Anterior cingulate cortex (tissue), 58 donors: ENCODE measurements at places on chromosomes 1 and 21.

GRCh38 chr1:4224684-4225467 lies 324.8 kb upstream of the C1orf174 start:
- no peak for DNase-seq

DNA sequence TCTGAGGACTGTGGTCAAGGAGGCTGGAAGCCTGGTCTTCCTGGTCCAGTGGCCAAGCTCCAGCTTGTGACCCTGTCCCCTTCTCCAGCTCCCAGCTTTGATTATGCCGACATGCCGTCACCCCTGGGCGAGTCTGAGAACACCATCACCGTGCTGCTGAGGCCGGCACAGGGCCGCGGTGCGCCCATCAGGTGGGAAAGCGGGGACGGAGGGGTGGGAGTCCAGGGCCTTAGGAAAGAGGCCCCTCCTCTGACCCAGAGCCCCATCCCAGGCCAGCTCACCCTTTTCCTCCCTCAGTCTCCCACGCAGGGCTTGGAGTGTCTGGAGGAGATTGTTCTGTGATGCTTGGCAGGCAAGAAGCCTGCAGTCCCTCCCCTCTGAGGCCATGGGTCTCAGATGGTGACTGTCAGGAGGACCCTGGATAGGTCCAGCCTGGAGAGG lies 43.6 kb downstream of the PTPRU start:
- no peak for DNase-seq

- no peak for DNase-seq
Measured at GRCh38 chr21:27493542-27493941, 526.7 kb upstream of the ADAMTS5 start.

DNA sequence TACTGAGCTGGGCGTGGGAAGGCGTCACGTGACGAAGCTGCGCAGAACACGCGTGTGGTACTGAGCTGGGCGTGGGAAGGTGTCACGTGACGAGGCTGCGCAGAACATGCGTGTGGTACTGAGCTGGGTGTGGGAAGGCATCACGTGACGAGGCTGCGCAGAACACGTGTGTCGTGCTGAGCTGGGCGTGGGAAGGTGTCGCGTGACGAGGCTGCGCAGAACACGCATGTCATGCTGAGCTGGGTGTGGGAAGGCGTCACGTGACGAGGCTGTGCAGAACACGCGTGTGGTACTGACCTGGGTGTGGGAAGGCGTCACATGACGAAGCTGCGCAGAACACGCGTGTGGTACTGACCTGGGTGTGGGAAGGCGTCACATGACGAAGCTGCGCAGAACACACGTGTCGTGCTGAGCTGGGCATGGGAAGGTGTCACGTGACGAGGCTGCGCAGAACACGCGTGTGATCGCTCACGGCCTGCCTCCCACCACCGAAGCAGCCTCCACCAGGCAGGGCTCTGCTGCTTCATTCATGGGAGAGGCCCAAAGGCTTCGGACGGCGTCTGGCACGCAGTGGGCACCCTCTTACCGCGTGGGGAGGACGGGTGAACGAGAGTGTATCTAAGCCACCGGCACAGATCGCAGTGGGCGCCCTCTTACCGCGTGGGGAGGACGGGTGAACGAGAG lies 24.0 kb downstream of the CFAP74 start:
- no peak for DNase-seq

DNA sequence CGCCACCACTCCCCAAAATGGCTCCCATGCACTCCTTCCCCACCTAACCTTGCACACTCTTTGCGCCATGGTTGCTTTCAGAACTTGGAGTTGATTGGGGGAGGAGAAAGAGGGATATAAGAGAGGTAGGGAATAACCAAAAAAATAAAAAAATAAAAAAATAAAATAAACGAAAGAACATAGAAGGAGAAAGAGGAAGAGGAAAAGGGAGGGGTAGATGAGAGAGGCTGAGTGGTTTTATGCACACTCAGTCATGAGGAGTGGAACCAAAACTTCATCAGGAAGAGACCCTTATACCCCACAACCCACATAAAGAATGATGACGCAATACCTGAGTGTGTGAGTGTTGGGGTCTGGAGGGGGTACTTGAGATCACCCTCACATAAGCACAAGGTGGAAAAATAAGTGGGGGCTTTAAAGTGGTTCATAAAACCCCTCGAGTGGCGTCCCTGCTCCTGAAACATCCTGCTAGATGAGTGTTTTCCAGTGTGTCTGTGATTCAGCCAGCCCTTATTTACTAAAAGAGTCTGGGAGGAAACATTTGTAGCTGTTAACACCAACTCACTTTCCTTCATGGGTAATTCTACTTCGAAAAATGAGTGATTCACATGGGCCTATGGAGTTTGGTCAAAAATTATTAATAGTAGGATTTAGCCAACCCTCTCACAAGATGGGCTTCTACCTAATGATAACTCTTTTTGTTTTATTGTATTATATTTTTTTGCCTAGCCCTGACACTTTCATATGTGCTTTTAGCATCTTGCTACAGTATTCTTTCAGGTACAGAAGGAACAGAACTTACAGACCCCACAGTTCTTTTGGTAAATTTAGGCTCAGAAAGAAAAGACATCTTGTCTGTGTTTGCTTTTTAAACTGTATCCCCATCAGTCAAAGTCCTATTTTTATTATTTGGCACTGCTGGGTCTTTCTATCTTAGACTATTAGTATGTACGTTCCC lies 5.2 kb downstream of the SLAMF1 start:
- DNase-seq, result no peak

DNA sequence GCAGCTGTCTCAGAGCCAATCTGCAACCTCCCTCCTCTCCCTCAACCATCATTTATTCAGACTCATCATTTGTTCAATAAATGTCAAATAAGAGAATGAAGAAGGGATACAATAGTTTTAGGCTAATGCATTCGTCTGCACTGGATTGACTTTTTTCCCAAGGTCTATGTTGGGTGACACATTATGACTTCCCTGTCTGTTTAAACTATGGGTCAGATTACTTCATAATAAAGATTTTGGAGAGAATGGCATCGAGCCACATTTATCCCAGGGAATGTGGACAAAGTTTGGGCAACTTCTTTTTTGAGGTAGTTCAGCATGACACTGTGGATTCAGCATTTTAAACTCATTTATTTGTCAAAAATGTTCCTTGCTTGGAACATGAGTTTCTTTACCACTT lies 107.4 kb upstream of the ADGRL2 start:
- no peak for DNase-seq

DNA sequence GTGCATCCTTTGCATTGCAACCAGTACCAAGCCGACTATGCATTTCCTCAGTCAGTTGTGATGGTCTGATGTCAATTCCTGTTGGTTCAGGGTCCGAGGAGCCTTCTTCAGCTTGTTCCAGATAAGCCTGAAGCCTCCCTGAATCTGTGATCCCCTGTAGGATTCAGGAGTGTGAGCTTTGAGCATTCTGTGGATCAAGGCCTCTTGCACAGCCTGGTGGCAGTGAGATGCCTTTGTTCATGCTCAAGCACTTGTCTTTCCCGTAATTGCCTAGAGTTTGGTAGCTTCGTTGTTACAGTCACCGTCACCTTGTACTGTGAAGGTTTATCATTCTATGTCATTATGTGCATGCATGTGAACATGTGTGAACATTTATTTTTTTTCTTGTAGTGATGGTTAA lies 103.5 kb downstream of the PBX1 start:
- DNase-seq, result no peak

DNA sequence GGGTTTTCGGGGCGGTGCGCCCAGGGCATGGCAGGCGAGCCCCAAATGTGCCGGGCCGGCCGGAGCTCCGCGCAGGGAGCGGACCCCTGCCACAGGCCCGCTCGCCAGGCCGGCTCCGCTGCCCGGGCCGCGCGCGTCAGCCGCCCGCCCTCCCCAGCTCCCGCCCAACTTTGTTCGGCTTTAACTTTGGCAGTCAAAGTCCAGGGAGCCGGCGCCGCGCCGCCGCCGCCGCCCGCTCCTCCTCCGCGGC lies 488 bp downstream of the SLC35D1 start:
- peak; percentile 77 for DNase-seq

- DNase-seq, result no peak
Measured at GRCh38 chr1:184649451-184649888, 105.2 kb downstream of the EDEM3 start.

GRCh38 chr1:211944733-211945500 lies 90.4 kb downstream of the INTS7 start:
- no peak for DNase-seq

DNA sequence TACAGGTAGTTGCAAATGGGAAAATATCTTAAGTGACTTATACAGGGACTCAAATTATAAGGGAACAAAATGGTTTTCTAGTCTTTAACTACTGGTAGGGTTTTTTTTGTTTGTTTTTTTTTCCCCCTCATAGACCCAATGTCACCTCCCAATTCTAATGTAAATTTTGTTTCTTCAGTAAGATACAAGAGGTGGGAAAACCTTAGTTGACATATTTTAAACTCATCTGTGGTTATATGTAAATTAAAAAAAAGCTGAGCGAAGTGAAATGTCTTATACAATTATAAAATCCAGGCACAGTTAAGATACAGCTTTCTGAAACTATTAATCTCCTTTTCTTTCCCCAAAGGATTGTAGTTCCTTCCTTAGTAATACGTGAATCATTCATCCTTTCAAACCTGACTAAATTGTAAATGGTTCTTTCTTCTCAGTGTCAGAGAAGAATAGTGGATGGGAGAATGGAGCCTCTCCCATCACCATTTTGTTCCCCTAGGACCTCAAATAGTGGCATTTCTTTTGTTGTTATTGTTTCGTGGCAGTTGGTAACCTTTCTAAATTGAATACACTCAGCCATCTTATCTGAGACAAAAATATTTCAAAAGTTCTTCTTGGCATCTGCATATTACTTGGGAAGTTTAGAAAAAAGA lies 11.2 kb downstream of the TSEN15 start:
- DNase-seq, result no peak

- no peak for DNase-seq
Measured at GRCh38 chr1:3453891-3454810, at the start of gene ARHGEF16. Gene ARHGEF16, plus strand, starts transcription at chr1:3454665. Its CDS starts 8,420 bp downstream, at chr1:3463085.

GRCh38 chr21:45550522-45551210 lies 8.4 kb upstream of the SLC19A1 start:
- no peak for DNase-seq

DNA sequence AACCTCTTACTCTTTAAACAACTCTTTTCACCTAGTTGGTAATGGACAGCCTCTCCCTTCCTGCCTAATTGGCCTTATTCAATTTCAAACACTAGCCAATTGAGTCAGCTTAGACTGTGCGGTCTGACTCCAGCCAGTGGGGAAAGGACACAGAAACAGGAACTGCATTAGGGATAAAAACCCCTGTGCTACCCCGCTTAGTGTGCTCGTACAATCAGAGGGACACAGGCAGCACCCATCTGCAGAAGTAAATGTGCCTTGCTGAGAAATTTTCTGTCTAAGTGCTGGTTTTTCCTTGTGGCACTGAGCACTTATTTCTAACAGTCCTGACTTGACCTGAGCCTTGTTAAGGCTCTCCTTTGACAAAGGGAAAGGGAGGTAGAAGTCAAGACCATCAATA lies 6.0 kb upstream of the CD2 start:
- no peak for DNase-seq

DNA sequence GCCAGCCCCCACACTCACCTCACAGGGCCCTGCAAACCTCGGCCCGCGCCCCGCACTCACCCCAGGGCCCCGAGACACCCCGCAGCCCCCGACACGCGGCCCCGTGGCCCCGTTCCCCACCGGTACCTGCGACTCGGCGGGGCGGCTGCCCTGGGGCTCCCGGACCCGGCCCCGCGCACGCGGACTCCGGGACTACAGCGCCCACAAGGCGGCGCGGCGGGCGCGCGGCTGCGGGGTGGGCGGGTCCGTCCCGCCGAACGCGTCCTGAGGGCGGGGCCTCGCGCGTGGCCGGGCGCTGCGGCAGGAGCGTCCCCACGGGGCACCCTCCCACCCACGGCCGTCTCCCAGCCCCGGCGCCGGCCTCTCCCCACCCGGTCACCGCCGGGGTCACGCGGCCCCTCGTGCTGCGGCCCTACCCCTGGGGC lies at the start of gene SLC19A1:
TSS of gene SLC19A1 (minus strand) at position 199 of the 425 bp plus-strand sequence. CDS start 4,481 bp downstream, outside the sequence.
- DNase-seq, result peak; percentile 62

- DNase-seq, result no peak
Measured at GRCh38 chr1:22487781-22488180, 36.1 kb downstream of the ZBTB40 start.

- no peak for DNase-seq
Measured at GRCh38 chr1:40868051-40868723, 6.0 kb upstream of the CITED4 start.

DNA sequence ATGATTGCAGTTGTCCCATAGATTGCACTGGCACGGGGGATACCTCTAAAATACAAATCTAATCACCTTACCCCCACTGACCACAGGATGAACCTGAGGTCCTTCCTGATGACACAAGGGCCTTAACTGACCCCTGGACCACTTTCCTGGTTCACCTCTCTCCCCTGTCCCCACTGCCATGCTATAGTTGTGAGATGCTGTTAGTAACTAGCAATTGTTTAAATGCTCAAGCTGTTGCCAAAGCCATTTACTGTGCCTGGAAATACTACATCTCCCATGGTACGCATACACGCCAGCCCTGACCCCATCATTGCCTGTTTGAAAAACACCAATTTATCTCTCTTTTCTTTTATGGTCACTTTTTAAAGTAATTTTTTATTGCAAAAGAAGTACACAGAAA lies 29.1 kb upstream of the RGS8 start:
- no peak for DNase-seq

GRCh38 chr1:29635501-29636263 lies 399.4 kb downstream of the PTPRU start:
- DNase-seq, result no peak

DNA sequence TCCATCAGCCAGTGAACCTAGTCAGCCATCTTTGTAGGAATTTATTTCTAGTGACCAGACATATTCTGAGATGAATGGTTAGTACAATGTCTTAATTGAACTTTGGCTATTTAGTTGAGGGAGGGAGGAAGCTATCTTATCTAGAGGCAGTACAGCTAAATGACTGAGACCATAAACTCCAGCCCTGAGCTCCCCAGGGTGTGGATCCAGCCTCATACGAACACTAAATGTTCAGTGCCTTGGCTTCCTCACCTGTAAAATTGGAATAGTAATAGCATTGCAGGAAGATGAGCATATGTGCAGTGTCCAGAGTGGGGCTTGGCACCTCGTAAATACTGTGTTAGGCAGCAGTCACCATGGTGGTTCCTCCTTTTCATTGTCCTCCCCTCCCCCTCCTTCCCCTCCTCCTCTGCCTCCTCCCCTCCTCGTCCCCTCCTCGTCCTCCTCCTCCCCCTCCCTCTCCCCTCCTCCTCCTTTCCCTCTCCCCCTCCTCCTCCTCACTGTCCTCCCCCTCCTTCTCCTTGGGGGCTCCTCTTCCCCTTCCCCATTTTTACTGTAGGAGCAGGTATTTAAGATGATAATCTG lies 108.2 kb downstream of the GALNT2 start:
- DNase-seq, result no peak

GRCh38 chr1:240813720-240814119 lies 201.8 kb upstream of the GREM2 start:
- DNase-seq, result no peak

- no peak for DNase-seq
Measured at GRCh38 chr1:185402930-185403329, 85.9 kb upstream of the IVNS1ABP start.
